Neural crest cell (in vitro differentiated cells): ENCODE measurements at places on chromosomes 7 and 10. TPM values are rescaled to one million over a fixed set of nuclear protein-coding genes. Genes with fewer than 3 reads are reported as not detected.

Gene C10orf105
- total RNA-seq = 0.12 and 0.20 TPM in 2 replicates

Gene HYAL4
- total RNA-seq = not detected in 2 replicates

Gene FAM180A
- not detected in 2 replicates for total RNA-seq

Gene MACC1
- 0.12 TPM in 1 of 2 replicates, not detected in the other for total RNA-seq

Gene LRRC61
- 23.2 and 26.3 TPM in 2 replicates for total RNA-seq

Gene GGCT
- total RNA-seq = 73.1 and 77.5 TPM in 2 replicates

Gene TMED4
- 87.2 and 88.9 TPM in 2 replicates for total RNA-seq

Gene FZD8
- 3.5 and 3.7 TPM in 2 replicates for total RNA-seq

Gene ARHGAP21
- total RNA-seq = 104 and 108 TPM in 2 replicates

Gene AOAH
- total RNA-seq = not detected in 2 replicates

Gene RTKN2
- 27.5 and 29.2 TPM in 2 replicates for total RNA-seq

Gene CALML3
- total RNA-seq = not detected in 2 replicates

Gene SPDYE1
- not detected in 2 replicates for total RNA-seq

- no peak for DNase-seq
Measured at GRCh38 chr10:91797048-91797690, 1.1 kb upstream of the TNKS2 start.

- DNase-seq = no peak
Measured at GRCh38 chr7:89029864-89030263, 234.3 kb upstream of the TEX47 start.

DNA sequence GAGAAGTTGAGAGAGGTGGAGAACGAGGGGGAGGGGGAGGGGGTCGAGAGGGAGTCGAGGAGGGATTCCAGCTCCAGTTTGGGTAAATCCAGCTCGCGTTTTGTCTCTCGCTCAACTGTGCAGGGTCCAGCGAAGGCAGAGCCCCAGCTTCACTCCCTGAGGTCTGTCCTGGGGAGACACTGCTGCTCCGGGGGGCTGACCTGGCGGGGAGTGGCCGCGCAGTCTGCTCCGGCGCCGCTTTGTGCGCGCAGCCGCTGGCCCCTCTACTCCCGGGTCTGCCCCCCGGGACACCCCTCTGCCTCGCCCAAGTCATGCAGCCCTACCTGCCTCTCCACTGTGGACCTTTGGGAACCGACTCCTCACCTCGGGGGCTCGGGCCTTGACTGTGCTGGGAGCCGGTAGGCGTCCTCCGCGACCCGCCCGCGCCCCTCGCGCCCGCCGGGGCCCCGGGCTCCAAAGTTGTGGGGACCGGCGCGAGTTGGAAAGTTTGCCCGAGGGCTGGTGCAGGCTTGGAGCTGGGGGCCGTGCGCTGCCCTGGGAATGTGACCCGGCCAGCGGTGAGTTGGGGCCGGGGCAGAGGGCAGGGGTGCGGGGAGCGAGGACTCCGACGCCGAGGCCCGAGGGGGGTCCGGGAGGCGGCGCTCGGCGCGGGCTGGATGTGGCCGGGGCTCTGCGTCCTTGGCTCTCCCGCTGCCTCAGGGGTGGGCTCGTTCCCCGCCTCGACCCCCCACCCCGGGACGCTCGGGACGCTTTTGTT lies at the start of gene TET1:
TSS of gene TET1 (plus strand) at position 152 of the 757 bp plus-strand sequence. CDS start 12,002 bp downstream, outside the sequence.
- peak; percentile 82 for DNase-seq

- no peak for DNase-seq
Measured at GRCh38 chr10:133133471-133134231, 26.4 kb upstream of the KNDC1 start.

DNA sequence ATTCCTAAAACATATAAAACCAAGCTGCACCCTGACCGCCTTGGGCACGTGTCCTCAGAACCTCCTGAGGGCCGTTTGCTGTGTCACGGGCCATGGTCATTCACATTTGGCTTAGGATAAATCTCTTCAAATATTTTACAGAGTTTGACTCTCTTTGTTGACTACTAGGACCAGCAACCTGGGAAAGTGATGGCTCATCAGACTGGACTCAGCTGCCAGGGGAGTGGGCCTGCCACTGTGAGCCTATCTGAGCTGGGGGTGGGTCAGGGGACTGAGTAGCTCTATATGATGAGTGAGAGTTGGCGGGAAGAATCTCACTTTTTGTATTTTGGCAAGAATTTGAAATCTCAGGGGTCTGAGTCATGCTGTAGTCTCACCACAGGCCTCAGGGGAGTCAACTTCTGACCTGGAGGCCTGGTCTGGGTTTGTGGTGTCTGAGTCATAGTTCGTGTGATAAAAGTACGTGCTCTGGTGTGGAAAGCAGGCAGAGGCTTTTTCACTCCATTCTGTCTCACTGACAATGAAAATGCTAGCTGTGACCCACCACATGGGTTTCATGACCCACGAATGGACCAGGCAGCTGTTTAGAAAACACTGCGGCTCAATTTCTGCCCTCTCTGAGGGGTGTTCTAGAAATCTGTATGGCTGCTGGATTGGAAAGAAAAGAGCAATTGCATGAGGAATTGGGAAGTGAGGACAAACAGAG lies 4.2 kb upstream of the UPP1 start:
- DNase-seq = no peak

DNA sequence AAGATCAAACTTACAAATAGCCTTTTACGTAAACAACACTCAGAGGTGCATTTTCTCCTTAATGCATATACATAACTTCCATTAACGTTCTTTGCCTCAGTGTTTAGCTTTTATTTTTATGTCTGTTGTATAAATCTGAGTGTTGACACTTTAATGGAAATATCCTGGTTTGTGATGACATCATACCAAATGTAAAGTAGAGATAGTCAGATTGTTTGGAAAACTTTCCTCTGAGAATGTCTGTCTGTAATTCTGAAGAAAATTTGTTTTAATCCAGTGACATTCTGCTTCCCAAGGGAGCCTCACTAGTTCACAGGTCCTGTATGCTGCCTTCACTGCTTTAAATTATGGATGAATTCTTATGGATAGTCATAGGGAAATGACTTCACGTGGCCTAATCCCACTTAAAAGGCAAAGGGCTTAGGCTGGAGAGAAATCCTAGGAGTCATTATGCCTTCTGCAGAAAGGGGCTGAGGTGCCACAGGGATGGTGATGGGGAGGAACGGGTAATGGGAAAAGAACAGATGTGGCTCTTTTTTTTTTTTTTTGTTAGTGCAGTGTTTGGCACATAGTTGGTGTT lies 93.2 kb downstream of the DNAJB9 start:
- DNase-seq = no peak

- no peak for DNase-seq
Measured at GRCh38 chr7:79420464-79420863, 33.0 kb downstream of the MAGI2 start.

- DNase-seq = no peak
Measured at GRCh38 chr7:26117142-26117807, 34.7 kb upstream of the NFE2L3 start.

GRCh38 chr7:38942431-38943051 lies 33.5 kb upstream of the VPS41 start:
- no peak for DNase-seq

DNA sequence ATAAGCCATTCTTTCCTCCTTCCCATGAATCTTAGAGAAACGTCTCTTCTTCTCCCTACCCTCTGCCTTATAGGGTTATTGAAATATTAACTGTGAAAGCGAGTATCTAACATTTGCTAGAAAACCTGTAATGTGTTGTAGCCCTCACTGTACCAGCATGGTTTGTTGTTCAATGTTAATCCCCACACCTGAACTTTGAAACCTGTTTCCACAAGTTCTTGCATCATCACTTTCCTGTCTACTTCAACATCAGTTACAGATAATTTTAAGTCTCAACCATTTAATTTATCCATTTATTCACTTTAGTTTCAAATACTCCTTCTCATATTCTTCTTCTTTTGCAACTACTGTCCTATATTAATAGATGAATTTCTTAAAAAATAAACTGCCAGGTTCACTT lies 148.2 kb downstream of the ETV1 start:
- no peak for DNase-seq

DNA sequence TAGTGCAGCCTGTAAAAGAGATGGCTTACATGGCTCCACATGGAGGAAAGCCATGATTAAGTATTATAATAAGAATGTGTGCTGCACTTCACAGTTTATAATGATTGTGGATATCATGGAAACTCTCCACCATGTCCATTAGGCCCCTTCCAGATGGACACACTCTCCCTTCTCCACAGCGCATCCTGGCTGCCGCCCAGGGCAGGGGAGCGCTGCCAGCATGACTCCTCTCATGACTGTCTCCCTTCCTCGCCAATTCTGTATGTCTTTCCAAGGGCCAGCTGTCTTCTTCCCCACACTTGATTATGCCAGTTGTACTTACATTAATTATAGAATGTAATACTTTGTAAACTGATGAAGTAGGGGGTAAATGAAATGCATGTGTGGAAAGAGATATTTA lies 259.3 kb upstream of the TMEM72 start:
- DNase-seq = no peak

- DNase-seq = no peak
Measured at GRCh38 chr7:255038-255435, 34.9 kb upstream of the FOXL3 start.

DNA sequence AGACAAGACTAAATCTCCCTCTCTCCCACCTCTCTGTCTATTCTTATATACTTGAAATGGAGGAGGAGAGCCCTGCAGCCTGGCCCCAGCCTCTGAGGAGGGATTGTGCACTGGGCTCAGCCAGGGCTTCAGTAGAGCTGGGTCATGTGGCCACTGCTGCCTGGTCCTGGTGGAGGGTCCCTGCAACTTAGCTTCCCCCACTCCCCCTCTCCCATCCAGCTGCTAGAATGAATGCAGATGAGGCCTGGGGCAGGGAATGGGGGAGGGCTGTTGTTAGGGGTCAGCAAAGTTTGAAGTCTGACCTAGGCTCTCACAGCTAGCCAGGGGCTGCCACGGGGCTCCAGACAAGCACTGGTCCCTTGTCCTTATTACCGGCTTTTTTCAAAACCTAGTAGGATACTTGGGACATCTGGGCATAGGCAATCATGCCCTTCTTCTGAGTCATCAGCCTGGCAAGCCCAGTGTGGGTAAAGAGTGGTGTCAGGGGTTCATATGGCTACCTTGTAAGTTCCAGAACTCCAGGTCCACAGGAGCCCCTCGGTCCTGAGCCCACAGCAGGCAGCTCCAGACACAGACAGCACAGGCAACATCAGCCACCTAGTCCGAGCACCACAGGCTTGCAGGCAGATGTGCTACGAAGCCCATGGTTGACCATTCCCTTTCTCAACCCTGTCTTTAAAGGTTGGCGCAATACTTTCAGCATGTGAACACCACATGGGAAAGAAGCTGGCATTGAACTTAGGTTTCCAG lies 12.8 kb upstream of the CXCL12 start:
- no peak for DNase-seq

GRCh38 chr10:128022261-128023196 lies 103.7 kb downstream of the MKI67 start:
- DNase-seq = no peak

DNA sequence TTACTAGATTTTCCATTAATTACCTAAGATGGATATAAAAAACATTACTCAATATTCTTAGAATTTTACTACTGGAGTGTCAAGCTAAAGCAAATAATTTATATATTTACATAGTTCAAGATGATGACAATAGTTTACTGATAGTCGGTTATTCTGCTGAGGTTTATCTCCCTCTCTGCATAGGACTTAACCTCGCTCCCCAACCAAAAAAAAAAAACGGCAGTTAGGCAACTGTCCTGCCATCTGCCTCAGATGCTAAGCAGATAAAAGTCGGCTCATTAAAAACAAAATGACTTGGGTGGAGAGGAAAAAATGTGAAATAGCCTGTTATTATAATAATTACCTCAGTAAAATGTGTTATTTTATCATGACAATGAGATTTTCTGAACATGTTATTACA lies 14.0 kb upstream of the ITGB8 start:
- DNase-seq = no peak

DNA sequence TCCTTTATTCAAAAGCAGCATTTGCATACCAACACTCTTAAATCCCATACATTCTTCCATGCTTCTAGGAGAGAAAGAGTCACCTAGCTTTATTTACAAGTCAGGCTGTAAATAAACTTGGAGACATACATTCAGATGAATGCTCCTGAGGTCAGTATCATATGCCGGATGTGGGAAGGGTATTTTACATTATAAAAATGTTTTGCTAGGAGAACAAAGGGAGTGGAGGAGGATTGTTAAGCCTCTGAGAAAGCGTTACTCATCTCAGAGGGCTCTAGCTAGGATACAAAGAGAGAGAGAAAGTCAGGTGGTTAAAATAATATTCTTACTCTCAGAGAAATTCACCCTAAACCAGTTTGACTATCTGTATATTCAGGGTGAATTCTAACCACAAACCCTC lies 300.9 kb upstream of the NPSR1 start:
- DNase-seq = no peak

GRCh38 chr10:133365461-133366129 lies 7.6 kb downstream of the ECHS1 start:
- no peak for DNase-seq
